ENCODE measurements at places on chromosomes 1 and 21.

DNA sequence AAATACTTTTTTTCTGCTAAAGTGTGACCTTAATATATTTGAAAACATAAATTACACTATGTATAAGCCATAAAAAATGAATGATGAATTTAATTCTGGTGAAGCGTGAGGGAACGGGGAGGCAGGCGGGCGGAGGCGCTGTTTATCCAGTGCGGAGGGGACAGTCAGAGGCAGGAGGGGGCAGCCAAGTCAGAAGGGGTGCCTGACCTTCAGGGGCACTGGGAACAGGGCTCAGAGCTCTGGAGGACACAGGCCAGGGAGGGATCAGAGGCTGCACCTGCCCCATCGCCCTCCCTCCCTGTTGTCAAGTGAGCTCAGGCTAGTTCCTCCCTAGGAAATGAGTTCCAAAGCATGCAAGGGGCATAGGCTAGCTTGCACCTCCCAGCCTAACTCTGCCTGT lies 82.0 kb upstream of the CASZ1 start:
- no peak for DNase-seq

GRCh38 chr1:10540277-10541005 lies 65.7 kb downstream of the PEX14 start:
- DNase-seq = no peak

DNA sequence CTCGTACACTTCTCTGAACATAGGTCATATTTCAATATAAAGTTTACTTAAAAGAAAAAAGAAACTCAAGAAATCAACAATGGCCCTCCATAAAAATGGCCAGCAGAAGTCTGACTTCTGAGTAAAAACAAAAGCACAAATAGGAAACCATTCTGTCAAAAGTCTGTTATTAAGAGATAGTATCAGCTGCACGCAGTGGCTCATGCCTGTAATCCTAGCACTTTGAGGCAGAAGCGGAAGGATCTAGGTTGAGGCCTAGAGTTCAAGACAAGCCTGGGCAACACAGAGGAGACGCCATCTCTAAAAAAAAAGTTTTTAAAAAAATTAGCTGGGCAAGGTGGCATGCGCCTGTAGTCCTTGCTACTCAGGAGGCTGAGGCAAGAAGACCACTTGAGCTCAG lies 67.3 kb downstream of the PUM1 start:
- DNase-seq = no peak

- no peak for DNase-seq
These were observed 55.3 kb downstream of the APP start for GRCh38 chr21:26115305-26115704.

GRCh38 chr1:13732971-13733667 lies 33.1 kb downstream of the PRDM2 start:
- no peak for DNase-seq

DNA sequence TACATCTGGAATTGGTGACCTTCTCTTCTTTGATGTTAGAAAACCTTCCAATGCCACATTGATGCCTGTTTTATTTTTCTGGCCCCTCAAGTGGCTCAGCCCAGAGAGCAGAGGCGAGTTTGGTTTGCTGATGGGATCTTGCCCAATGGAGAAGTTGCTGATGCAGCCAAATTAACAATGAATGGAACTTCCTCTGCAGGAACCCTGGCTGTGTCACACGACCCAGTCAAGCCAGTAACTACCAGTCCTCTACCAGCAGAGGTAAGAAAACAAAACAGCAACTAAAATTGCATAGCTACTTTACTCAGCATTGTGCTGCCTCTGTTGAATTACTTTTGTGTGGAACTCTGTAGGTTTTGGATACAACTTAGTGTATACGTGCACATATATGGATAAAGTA lies 97.6 kb downstream of the CC2D1B start:
- no peak for DNase-seq

- DNase-seq = no peak
These were observed 165.6 kb downstream of the DSCAM start for GRCh38 chr21:40681164-40681859.

DNA sequence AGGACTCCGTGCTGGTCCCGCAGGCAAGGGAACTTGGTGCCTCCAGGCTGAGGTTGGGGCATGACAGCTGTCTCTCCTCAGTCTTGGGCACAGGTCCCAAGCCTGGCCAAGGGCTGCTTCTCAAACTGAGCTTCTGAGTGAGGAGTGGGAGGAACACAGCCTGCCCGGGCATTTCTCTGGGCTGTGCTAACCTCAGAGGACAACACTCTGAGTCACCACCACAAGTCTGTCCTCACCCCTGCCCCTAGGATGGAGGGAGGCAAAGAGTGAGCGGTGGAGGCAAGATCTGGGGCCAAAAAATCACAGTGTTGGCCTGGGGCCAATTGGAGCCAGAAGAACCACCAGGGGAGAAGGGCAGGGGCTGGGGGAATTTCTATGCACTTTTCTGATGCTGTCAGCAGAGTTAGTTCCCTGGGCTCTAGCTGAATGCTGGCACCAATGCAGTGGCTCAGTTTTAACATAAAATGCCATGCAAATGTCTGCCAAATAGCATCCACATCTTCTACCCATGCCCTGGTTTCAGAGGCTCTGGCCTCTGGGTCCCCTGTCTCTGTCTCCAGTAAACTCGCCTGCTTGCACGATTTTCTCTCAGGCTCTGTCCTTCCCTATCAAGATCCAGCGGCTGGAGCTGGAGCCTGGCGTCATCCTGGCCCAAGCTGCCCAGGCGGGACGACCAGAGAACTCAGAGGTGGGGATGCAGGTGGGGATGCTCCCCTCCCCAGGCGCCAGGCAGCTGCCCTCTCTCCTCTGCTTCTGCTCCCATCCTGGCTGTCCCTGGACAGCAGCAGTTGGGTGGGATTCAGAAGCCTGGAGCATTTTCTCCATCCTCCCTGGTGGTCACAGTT lies 11.0 kb upstream of the CDK18 start:
- no peak for DNase-seq

GRCh38 chr1:206455289-206455665 lies 15.0 kb upstream of the IKBKE start:
- DNase-seq = no peak

DNA sequence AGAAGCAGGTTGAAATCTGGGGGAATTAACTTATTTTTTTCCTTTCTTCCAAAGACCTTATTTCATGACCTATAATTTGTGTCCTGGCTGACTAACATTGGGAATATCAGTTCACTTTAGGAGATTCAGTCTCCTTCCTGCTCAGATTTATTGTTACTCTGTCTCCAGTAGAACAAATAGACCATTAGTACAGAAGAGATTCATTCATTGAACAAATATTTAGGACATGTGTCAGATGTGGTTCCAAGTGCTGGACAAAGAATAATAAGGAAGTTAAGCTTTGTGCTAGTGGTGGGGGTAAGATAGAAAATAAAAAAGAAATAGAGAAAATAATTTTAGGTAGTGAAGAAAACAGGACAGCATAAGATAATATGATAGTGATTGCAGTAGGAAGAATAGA lies 20.3 kb downstream of the ZMYM4 start:
- DNase-seq = no peak

DNA sequence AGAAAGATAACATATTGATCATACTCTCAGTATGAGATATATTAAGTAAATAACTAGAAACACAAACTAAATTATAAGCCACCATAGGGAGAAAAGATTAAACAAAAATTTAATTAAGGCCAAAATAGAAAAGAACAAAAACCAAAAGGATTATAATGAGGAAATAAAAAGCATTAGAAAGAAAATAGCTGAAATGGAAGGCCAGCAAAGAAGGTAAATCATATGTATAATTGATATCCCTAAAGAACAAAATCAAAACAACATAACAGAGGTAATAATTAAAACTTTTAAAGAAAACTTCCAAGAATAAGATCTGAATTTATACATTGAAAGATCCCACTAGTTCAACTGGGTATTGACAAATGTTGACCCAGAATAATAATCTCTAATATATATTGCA lies 453.0 kb downstream of the LRRIQ3 start:
- DNase-seq = no peak

DNA sequence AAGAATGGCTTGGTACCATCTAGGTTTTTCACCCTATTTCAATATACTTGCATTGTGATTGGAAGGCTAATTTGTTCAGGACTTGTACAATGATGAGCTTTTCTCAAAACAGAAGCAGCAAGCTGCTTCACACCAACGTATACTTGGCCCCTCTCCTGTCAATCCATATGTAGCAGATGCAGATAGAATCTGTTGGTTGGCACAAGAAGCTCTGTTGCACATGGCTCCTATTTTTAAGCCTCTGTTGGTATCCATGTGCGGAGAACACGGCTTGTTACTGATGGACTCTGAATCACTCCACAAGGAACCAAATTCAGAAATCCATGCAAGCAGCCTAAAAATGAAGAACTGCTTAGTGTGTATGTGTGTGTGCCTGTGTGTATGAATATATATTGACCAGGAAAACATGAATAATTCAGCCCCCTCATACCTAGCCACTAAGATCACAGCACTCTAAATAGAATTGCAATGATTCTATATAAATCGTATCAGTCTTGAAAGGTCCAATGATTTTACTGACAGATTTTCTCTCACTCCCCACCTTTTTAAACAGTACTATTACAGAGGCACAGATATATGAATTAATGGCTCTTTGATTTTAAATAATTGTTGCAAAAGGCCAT lies 258.4 kb upstream of the DPYD start:
- DNase-seq = no peak

DNA sequence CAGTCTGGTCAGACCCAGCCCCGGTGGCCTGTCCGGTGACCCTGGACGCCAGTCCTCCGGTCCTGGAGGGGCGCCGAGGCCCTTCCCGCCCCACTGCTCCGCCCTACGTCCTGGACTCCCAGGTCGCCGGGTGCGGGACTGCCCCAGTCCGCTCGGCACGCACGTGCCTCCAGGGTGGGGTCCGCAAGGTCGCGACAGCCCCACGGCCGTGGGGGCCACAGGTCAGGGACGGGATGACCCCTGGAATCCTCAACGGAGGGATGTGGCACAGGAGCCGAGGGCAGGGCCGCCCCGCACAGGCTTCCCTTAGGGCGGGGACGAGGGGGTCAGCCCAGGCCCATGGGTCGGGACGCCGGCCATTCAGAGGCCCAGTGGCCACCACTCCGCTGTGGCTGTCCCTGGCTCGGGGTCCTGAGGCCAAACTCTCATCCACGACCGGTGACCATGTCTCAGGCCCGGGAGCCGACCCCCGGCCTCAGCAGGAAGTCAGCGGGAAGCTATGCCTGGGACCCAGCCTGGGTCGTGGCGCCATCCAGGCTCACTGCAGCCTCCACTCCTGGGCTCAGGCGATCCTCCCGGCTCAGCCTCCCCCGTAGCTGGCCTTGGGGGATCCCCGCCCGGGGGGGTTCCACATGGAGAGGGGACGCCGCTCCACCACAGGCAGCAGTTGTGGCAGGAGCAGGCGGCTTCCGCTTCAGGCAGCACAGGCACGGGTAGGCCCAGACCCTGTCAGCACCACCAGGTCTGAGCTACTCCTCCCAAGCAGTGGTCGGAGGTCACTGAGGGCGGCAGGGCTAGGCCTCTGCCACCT lies 599 bp upstream of the TMEM240 start:
- DNase-seq = no peak

DNA sequence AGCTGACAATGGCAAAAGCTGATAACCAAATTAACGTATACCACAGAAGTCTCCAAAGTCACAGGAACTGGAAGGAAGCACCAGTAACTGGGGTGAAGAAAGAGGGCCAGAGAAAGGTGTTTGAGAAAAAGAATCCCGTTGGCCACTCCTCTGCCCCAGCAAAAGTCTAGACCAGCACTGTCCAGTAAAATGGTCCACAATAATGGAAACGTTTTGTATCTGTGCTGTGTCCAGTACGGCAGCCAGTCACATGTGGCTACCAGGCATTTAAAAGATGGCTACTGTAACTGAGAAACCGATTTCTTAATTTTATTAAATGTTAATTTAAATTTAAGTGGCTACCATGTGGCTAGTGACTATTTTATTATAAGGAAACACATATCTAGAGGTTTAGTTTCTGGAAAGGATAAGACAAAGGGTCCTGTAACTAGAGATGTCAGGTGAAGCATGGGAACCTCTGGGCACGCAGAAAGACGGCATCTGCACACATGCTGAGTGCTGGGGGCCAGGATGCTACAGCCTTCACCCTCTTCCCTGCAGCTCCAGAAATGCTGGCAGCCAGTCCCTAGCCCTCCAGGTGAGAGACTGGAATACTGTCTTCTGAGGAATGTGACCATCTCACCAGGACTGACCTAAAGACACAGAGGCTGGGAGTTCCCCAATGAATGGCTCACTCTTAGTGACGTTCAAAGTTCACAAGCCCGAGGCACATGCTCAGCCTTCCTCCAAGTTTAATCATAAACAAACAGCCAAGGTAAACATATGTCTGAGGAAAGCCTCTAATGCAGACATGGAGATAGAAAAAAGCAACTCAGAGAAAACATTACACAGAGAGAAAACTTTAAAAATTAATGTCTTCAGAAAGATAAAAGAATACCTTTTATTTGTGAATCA lies 50.7 kb downstream of the JAK1 start:
- no peak for DNase-seq

All from stimulated activated CD8-positive, alpha-beta memory T cell treated with anti-CD3 and anti-CD28 coated beads, Interleukin-15, amount 100 ng/mL, for 48 hours (primary cell).